ENCODE measurements at places on chromosomes 1 and 21.

DNA sequence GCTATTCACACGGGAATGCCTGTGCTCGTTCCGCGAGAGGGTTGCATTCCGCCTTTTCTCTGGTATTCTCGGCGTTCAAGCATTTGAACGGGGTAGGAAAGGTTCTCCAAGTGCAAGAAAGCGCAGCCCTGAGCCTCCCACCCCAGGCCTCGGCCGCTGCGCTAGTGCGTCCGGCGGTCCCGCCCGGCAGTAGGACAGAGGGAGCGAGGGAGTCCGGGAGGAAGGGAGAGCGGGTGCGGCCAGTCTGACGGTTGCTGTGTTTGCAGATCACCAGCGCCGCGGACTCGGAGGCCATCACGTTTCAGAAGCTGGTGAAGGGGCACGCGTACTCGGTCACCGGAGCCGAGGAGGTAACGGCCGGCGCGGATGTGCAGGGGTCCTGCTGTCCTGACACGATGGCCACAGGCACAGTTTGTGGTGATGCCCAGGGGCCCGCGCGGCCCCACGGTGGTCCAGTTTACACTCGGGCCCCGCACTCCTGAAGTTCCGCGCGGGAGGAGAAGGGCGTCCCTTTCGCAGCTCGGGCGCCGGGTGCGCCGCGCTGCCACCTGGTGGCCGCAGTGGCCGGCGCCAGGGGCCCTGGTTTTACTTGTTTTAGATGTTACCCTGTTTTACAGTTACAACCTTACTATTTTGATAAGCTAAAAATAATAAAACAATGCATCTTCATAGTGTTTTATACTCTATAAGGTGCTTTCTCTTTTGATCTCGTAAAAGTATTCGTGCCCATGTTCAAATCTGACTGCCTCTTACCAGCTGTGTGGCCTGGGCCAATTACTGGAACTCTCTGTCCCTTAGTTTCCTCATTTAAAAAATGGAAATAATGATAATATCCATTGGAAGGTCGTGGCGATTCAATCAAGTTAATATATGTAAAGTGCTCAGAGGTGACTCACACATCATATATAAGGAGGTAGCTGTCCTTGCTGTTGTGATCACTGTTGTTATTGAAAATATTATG, 36.7 kb downstream of the CAPN2 start:
- peak; percentile 49 for DNase-seq

GRCh38 chr1:31390071-31390470, 17.2 kb upstream of the FABP3 start:
- no peak for DNase-seq

DNA sequence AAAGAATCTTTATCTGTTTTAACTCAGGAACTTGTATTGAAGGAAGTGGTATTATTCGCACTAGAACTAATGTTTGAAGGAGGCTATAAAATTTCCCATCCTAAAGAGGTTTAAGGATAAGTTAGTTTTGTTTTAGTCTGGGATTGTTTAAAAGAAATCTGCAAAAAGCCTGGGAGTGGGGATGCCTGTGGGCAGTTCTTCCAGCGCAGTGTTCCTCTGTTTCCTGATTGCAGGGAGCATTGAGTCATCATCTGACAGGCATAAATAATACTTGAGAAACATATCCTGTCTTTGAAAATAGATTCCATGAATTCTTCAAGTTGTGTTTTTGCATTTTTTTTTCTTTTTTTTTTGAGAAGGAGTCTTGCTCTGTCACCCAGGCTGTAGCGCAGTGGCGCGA, 350.8 kb upstream of the PTBP2 start:
- DNase-seq: no peak

DNA sequence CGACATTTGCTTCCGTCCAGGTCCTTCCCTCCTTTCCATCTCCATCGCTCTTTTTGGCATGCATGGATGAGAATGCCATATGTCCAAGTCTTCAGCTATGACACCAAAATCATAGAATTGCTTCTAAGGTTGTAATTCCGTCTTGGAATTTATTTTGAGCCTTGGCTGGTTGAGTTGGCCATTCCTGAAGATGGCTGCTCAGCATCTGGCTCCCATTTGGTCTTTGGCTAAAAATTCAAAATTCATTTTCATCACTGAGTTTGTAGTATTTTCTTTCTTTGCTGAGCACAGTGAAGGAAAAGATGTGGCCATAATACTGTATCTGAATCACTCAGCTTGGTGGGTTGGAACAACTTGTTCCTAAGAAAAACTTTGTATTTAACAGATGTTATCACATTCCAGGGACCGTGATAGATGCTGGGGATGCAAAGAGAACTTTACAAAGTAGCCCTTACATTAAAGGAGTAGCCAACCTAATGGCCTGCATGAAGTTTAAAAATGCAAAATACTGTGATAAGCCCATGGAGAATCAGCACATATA, 15.6 kb downstream of the JUN start:
- DNase-seq: no peak

DNA sequence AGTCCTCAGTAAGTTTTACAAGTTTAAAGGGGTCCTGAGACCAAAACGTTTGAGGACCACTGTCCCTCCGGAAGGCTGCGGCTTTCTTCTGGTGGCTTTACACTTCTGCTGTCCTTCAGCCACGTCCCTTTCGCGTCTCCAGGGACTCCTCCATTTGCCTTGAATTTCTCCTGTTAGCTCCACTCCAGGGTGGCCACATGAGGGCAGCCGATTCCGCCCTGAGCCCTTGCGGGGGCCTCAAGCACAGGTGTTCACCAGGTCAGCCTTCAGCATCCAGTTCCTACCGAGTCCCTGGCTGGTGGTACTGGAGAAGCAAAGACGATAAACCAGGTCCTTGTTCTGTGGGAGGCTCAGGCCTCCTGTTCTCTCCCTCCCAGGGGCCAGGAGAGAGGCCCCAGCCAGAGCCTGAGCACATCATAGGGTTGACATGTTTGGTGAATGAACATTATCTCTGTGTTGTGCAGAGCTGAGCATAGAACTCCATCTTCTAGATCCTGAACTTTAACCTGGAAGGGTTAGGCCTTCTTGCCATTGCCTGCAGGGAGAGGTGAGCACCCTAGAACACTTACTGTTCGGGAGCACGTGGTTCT, 27.4 kb upstream of the COQ8A start:
- no peak for DNase-seq

DNA sequence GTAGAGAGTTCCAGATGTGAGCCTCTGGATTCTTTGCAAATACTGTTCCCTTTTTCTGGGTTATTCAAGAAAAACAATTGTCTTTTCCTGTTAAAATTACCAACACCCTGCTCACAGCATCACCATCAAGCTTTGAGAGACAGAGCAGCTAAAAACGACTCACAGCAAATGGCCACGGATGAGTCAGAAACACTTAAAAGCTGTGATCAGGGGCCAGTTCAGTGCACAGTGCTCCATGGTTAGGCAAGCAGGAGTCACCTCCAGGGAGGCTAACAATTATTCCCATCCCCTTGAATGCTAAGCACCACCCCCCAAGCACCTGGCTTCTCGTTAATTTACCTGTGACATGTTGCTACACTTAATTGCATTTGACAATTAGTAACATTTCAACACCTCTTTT, 128.4 kb upstream of the CAMK1G start:
- no peak for DNase-seq

GRCh38 chr1:162564762-162565218, 3.3 kb downstream of the UAP1 start:
- DNase-seq: no peak

Data from stimulated activated CD8-positive, alpha-beta memory T cell treated with anti-CD3 and anti-CD28 coated beads, Interleukin-15, amount 100 ng/mL, for 24 hours (primary cell).